ENCODE measurements at places on chromosomes 16 and 17.

DNA sequence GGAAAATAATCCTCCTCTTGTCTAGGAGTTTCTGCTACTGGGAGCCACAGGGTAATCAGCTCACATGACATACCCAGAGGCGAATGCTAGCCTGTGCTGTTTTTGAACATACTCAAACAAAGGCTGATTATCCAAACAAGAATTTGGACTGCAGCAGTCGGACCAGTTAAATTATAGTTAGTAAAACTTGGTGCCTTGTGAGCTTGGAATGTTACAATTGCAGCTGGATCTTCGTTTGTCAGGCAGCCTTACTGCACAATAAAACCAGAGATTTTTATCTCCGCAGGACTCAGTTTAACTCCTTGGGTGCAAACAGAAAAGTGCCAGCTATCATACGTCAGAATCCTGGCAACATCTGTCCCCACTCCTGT, 163.8 kb upstream of the TBX2 start:
- no peak for DNase-seq

DNA sequence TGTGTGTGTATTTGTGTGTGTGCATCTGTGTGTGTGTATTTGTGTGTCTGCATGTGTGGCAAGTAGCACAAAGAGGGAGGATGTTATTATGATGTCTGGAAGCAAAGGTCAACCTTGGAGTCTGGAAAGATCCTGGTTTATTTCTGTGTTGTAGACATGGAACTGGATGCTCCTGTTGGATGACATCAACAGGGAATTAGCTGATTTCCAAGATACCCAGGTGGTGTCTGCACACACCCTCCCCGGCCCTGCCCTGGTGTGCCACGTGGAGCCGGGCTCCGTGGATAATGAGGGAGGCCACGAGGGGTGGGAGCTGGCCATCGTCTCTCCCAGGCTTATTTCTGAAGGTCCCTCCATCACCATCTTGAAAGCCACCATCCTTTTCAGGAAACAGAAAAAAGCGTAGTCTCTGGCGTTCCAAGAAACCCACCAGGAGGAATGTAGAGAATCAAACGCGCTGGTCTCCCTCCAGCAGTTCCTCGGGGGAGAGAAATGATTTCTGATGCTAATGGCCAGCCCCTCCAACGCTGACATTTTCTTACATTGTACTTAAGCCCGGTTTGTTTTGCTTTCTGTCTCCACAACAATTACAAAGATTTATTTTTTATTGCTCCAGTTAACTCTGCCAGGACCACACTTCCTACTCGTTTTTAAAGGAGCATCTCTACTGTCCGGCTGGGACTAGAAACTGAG, 93.3 kb downstream of the FOXL1 start:
- no peak for DNase-seq

DNA sequence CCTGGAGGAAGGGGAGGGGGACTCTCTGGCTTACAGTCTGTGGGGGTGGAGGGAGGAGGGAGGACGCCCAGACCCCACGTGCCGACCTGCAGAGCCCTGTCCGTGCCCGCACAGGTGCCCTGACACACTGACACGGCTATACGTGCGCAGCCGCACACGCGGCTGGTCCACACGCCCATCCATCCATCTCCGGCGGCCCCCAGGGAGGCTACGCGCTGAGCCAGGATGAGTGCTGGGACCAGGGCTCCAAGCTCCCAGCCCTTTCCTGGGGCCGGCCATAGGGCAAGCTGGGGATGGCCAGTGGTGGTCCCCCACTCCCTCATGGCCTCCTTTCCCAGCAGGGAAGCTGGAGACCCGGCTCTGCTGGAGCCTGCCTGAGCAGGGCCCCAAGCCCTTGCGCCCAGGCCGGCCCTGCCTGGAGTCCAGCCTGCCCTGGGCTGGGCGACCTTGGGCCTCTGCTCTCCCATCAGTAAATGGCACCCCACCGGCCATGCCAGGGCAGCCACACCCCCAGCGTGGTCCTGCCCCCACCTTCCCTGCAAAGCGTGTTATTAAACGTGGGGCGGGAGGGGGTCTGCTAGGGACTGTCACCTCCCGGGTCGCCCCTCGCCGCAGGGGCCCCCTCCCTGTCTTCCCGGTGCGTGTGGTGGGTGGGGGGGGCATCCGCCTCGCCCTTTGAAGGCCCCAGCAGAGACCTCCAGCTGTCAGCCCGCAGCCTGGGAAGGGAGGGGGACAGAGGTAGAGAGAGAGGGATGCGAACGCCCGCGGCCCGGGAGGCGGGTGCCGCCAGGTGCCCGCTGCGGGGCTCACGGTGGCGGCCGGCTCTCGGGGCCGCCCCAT, 863 bp downstream of the CASKIN1 start:
- DNase-seq = no peak

- DNase-seq = no peak
Observed at GRCh38 chr16:78994135-78994745, 606.3 kb downstream of the MAF start.

DNA sequence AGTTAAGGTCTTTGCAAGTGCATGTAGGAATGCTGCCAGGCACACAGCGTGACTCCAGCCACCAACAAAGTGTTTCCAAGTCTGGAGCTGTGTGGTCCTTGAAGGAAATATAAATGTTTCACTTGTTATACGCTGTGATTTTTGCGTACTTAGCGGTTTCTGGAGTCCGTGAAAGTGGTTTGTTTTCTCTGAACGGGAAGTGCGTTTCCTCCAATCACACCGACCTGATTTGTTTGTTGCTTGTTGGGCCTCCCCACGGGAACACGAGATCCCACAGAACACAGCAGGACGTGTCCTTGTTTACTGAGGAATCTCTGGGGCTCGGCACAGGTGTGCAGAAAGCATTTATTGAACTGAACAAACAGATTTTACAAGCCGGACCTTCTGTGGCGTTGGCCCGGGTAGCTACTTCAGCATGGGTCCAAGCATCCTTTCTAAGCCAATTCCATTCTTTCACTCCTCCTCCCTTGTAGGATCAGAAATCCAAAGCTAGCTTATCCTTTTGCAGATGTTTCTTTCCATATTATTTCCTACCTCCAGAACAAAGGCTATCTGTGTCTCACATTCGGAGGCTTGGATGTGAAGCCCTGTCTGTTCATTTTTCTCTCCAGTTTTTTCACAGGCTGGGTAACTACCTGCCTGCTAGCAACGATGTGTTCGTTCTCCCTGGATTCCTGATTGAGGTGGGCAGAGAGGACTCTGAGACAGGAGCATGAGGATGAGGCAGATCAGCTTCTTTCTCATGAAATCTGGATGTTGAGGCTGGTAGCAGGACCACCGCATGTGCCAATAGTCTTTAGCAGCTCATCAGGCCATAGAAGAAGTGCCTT, 44.6 kb downstream of the ABAT start:
- DNase-seq = no peak

DNA sequence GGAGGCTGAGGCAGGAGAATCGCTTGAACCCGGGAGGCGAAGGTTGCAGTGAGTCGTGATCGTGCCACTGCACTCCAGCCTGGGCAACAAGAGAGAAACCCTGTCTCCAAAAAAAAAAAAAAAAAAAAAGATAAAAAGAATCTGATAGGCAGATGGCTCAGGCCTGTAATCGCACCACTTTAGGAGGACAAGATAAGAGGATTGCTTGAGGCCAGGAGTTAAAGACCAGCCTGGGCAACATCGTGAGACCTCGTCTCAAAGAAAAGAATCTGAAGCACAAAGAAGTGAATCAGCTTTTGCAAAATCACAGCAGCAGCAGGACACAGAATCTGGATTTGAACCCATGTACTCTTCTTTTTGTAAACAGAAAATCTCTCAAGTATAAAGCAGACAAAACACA, 7.6 kb downstream of the NOB1 start:
- DNase-seq = peak; percentile 51

Measured in erythroblast (primary cell).